Esophagus muscularis mucosa (tissue), 4 donors: ENCODE measurements at places on chromosomes 11 and 22. TPM values are rescaled to one million over a fixed set of nuclear protein-coding genes. Genes with fewer than 3 reads are reported as not detected.

The CCDC116 gene
- total RNA-seq: 0.99 TPM

The OR2AG1 gene
- total RNA-seq: not detected

The DDTL gene
- total RNA-seq: not detected

The LDLRAD3 gene
- total RNA-seq: 8.4 TPM

The PRAME gene
- not detected for total RNA-seq

The MS4A12 gene
- total RNA-seq: not detected

The VWCE gene
- total RNA-seq: 0.83 TPM

The OR6T1 gene
- total RNA-seq: not detected

The OR2AG2 gene
- total RNA-seq: not detected

DNA sequence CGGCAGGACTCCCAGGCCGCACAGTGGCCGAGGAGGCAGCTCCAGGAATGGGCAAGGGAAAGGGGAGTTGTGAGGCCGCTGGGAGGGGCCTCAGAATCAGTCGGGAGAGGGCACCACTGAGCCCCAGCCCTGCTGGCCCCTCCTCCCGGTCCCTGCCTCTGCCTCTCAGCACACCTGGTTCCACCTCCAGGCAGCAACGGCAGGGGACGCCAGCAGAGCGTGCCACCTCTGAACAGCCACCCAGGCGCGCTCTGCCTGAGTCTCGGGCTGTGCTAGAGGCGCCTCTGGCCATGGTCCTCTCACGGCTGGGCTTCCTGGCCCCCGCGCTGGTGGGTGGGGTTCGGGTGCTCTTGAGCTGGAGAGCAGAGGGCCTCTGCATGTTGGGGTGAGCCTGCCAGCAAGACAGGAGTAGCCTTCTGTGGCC, 33.0 kb downstream of the MOB2 start:
- no peaks in the 10 kb centered on the region for H3K36me3 ChIP-seq
- no peak overlapping the region for H3K4me3 ChIP-seq
- H3K27me3 ChIP-seq: peaks cover 23% of the 10 kb centered on the region
- no peak overlapping the region for H3K27ac ChIP-seq

DNA sequence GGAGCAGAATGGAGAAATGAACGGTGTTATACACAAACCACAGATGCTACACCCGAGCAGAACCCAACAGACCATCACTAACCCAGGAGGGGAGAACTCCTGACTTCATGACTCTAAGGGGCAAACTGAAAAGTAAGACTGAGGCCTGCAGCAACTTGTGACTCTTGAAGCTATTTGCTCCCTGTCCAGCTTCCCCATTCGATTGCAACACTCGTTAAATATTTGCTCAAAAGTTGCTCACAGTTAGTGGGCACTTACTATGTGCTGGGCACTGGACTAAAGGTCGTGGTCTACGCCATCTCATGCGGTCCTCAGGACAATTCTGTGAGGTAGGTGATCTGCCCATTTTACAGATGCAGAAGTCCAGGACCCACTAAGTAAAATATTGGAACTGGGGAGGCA, 9.5 kb upstream of the ADA2 start:
- no peak overlapping the region for H3K27ac ChIP-seq
- DNase-seq: no peak
- H3K27me3 ChIP-seq: no peaks in the 10 kb centered on the region
- H3K4me1 ChIP-seq: no peaks in the 10 kb centered on the region
- no peak overlapping the region for H3K4me3 ChIP-seq
- no peaks in the 10 kb centered on the region for H3K36me3 ChIP-seq

DNA sequence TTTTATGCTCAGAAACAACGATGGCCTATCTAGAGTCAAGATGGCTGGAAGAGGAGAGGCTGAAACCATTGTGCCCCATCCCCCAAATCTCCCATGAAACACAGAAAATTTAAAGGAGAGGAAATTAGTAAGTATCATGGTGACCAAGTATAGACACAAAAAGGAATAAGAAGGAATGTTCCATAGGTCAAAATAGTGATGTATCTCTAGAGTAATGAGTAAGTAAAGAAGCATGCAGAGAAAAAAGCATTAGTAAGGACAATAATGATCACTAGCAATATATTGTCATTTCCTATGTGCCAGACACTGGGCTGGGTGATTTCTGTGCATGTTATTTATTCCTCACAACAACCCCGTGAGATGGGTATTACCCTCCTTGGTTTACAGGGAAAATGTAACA, 2.6 kb upstream of the SLC22A24 start:
- no peak for DNase-seq
- H3K36me3 ChIP-seq: no peaks in the 10 kb centered on the region
- no peaks in the 10 kb centered on the region for H3K4me1 ChIP-seq
- H3K27me3 ChIP-seq: no peaks in the 10 kb centered on the region
- H3K27ac ChIP-seq: no peak overlapping the region

GRCh38 chr11:106399624-106400023, 322.2 kb downstream of the AASDHPPT start:
- H3K27me3 ChIP-seq: no peaks in the 10 kb centered on the region
- H3K27ac ChIP-seq: no peak overlapping the region
- no peaks in the 10 kb centered on the region for H3K36me3 ChIP-seq
- no peak for DNase-seq
- H3K4me1 ChIP-seq: peaks cover 20% of the 10 kb centered on the region

DNA sequence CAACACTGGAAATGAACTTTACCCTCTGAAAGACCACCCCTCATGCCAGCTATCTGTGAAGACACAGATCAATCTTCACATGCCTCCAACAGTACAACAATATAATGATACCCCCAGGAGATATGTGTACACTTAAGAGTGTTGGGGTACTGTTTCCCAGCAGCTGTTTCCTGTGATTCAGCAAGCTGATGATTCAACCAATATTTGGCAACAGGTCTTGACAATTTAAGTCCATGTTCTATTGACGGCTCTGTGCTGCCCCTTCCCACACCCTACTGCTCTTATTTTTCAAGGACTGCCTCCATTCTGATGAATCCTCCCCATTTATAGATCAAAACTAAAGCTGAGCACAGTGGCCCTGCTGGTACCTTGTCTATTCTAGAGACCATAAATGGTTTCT, 6.6 kb downstream of the SNX19 start:
- H3K4me1 ChIP-seq: peaks cover 18% of the 10 kb centered on the region
- H3K36me3 ChIP-seq: peaks cover 49% of the 10 kb centered on the region
- DNase-seq: no peak
- peak overlapping the region; percentile 30 for H3K27ac ChIP-seq

GRCh38 chr11:10450462-10451425, 4.3 kb upstream of the AMPD3 start:
- no peaks in the 10 kb centered on the region for H3K36me3 ChIP-seq
- DNase-seq: no peak
- no peaks in the 10 kb centered on the region for H3K27me3 ChIP-seq
- H3K4me1 ChIP-seq: no peaks in the 10 kb centered on the region
- peak overlapping the region; percentile 62 for H3K4me3 ChIP-seq

DNA sequence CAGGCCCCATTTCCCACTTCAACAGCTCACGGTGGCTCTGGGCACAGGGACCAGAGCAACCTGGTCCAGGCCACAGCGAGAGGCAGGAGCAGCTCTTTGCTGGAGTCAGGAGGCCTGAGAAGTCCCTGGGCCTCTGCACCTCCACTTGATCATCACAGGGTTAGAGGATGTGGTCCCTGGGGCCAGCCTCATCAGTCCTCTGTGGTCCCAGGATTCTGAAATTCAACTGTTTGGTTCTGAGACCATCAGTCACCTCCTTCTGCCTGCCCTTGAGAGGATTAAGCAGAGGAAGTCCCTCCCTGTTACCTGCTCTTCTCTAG, 24.9 kb upstream of the CBX7 start:
- no peaks in the 10 kb centered on the region for H3K36me3 ChIP-seq
- peaks cover 73% of the 10 kb centered on the region for H3K4me1 ChIP-seq
- no peaks in the 10 kb centered on the region for H3K27me3 ChIP-seq
- DNase-seq: no peak
- no peak overlapping the region for H3K4me3 ChIP-seq

- peaks cover 23% of the 10 kb centered on the region for H3K4me1 ChIP-seq
- no peaks in the 10 kb centered on the region for H3K36me3 ChIP-seq
- DNase-seq: no peak
- no peak overlapping the region for H3K4me3 ChIP-seq
Observed at GRCh38 chr11:76635991-76636738, 34.4 kb downstream of the LRRC32 start.

- H3K4me3 ChIP-seq: no peak overlapping the region
- peaks cover 17% of the 10 kb centered on the region for H3K36me3 ChIP-seq
- H3K4me1 ChIP-seq: peaks cover 74% of the 10 kb centered on the region
- no peak for DNase-seq
- no peak overlapping the region for H3K27ac ChIP-seq
Observed at GRCh38 chr22:20433686-20434241, 3.9 kb downstream of the SCARF2 start.

DNA sequence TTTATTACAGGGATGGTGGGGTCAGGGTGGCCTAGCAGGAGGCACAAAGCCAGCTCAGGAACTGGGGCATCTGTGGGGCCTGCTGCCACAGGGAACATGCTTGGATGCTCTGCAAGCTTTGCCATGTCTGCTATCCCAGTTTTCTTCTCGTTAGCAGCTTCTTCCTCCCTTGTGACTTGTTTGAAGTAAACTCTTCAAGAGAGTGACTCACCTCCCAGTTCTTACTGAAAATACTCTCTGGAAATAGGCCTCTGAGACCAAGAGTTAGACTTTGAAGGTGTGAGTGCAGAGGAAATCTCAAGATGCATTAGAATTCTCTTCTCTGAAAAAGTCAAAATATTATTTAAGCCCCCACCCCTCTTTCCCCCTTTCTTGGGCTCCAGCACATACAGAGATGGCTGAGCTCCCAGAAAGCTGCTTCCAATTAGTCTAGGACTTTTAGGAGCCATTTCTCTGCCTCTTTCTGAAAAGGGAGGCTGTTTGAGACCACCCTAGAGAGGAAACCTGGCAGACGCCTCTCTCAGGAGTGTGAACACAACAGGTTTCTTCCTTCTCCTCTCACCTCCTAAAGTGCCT, 15.1 kb downstream of the CWC15 start:
- DNase-seq: no peak
- no peak overlapping the region for H3K4me3 ChIP-seq
- no peaks in the 10 kb centered on the region for H3K4me1 ChIP-seq

DNA sequence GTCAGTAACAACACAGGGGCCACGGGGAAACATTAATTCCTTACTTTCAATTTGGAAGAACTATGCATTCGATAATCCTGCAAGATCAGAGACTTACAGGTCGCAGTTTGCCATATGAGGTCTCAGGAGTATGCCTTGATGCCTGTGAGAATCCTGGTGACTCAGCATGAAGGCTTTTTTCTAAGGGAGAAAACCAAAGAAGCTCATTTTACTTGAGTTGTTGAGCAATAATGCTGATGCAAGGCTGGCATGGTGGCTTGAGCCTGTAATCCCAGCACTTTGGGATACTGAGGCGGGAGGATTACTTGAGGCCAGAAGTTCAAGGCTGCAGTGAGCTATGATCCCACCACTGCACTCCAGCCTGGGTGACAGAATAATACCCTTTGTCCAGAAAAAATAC, 26.6 kb downstream of the ATG16L2 start:
- H3K4me1 ChIP-seq: peaks cover 37% of the 10 kb centered on the region
- no peak for DNase-seq
- H3K4me3 ChIP-seq: no peak overlapping the region
- H3K36me3 ChIP-seq: peaks cover 62% of the 10 kb centered on the region
- H3K27me3 ChIP-seq: no peaks in the 10 kb centered on the region
- H3K27ac ChIP-seq: no peak overlapping the region

GRCh38 chr11:74283580-74284180, 27.8 kb downstream of the P4HA3 start:
- no peak overlapping the region for H3K27ac ChIP-seq
- H3K27me3 ChIP-seq: no peaks in the 10 kb centered on the region
- no peak overlapping the region for H3K4me3 ChIP-seq
- no peak for DNase-seq
- no peaks in the 10 kb centered on the region for H3K36me3 ChIP-seq

GRCh38 chr11:41320238-41320637, 139.2 kb downstream of the LRRC4C start:
- no peaks in the 10 kb centered on the region for H3K4me1 ChIP-seq
- no peak overlapping the region for H3K4me3 ChIP-seq
- DNase-seq: no peak

DNA sequence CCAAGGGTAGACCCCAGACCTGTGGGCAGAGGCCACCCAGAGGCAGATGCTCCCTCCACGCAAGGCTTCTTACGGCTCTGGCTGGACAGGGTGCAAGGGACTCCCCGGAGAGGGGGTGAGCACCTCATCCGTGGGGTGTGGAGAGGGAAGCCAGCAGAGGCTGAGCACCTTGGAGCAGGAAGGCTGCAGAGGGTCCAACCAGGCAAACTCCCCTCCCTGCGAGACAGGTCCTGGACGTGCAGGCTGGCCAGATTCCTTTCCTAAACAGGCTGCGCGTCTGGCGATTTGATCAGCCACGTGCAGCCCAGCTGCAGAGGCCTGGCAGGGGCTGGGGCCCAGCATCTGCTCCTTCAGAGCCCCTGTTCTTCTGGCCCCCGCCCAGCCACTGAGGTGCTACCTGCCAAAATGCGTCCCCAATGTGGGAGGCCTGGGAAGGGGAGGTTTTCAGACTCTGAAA, 49.3 kb downstream of the WNT11 start:
- H3K27me3 ChIP-seq: no peaks in the 10 kb centered on the region
- no peaks in the 10 kb centered on the region for H3K36me3 ChIP-seq
- no peak overlapping the region for H3K4me3 ChIP-seq
- H3K27ac ChIP-seq: no peak overlapping the region
- DNase-seq: no peak

- no peak overlapping the region for H3K27ac ChIP-seq
- no peaks in the 10 kb centered on the region for H3K36me3 ChIP-seq
- peaks cover 40% of the 10 kb centered on the region for H3K4me1 ChIP-seq
- no peak overlapping the region for H3K4me3 ChIP-seq
- no peaks in the 10 kb centered on the region for H3K27me3 ChIP-seq
Observed at GRCh38 chr11:79088967-79089366, 351.9 kb downstream of the TENM4 start.

DNA sequence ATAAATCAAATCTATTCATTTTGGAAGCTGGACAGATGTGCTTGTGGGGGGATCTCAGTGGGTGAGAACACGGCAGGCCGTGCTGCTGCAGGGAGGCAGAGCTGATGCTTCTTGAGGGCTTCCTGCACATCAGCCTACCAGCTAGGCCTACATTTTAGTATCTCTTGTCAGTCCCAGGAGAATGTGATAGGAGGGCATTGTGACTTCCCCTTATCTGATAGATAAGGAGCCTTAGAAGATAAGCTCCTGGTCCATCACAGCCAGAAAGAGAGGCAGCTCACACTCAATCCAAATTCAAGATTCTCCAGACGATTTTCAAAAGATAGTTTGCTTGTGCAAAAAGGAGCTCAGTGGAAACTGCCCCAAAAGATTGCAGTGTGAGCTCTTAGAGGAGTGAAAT, 89.0 kb downstream of the SHANK2 start:
- DNase-seq: peak; percentile 68
- H3K27me3 ChIP-seq: no peaks in the 10 kb centered on the region
- H3K4me1 ChIP-seq: no peaks in the 10 kb centered on the region
- no peak overlapping the region for H3K27ac ChIP-seq
- H3K36me3 ChIP-seq: no peaks in the 10 kb centered on the region

- H3K27ac ChIP-seq: no peak overlapping the region
- H3K4me1 ChIP-seq: no peaks in the 10 kb centered on the region
- DNase-seq: no peak
- no peaks in the 10 kb centered on the region for H3K27me3 ChIP-seq
Observed at GRCh38 chr22:46367707-46368191, 32.2 kb downstream of the TRMU start.
